ENCODE measurements at places on chromosomes 7 and 10.

- DNase-seq = no peak
Observed at GRCh38 chr10:1217661-1218060, 161.5 kb downstream of the WDR37 start.

GRCh38 chr7:69430384-69431021 is 167.8 kb upstream of the AUTS2 start:
- DNase-seq = no peak

DNA sequence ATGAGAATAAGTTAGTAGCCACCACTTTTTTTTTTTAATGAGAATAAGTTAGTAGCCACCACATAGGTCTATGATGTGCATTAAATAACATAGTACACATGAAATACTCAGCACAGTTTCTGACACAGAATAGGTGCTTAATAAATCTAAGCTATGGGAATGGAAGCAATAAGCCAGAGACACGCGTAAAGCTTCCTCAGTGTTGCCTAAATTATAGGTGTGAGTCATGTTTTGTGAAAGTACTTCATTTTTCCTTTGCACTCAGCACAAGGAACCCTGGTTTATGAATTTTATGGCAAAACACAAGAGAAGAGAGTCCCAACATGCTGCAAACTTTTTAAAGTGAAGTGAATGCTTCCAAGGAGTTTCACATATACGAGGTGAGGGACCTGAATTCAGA is 267.4 kb downstream of the RNLS start:
- DNase-seq = no peak

GRCh38 chr10:93124580-93125318 is 51.1 kb downstream of the CYP26A1 start:
- no peak for DNase-seq

DNA sequence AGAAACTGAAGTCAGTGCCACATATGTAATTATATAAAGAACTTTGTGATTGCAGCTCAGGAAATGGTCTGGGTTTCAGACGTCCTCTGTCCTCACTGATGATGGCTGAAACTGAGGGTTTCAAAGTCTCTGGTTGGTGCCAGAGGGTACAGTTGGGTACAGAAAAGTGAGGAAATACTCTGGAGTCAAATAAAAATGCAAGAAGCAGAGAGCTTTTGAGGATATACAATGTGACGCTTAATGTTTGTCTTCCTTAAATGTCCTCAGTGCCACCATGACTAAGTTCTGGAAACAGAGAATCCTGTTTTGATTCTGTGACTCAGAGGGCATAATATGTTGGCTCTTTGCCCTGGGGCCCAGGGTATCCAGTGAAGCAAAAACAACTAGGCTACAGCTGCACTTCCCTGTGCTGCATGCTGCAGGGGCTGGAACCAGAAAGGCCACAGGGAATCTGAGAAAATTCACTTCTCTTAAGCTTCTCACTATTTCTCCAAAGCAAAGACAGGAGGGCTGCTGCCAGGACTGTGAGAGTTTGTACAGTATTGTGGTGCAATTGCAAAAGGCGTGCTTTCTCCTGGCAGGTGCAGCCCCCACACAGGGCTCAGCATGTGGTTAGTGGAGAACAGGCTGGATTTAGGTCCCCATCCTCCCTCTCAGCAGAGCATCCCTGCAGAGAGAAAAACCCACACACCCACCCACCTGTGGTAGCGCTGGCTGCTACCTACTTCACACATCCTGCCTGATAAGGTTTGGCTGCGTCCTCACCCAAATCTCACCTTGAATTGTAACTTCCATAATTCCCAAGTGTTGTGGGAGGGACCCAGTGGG is 169.5 kb upstream of the SVIL start:
- DNase-seq = peak; percentile 10

DNA sequence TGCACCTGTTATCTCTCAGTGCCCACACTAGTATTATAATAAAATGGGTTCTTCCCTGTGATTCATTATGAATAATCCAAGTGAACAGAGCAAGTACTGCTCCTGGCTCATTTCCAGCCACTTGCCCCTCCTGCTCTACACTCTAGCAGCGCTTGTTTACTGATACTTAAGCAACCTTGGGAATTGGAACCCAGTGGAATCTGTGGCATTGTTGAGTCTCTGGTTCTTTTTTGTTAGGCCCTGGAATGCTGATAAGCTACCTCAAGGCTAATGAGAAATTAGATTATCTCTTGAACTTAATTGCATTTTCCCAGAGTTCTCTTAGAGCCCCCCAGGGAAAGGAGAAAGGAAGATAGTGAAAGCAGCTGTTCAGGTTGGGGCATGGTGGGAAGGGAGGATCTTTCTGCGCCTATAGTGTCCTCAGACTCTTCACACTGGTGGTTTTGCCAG is 34.0 kb downstream of the PRKAR2B start:
- DNase-seq = no peak

- DNase-seq = no peak
Observed at GRCh38 chr7:34575006-34575405, 83.0 kb upstream of the NPSR1 start.

- DNase-seq = no peak
Observed at GRCh38 chr10:70747192-70747965, 37.8 kb downstream of the TBATA start.

GRCh38 chr7:515628-516027 is 4.0 kb downstream of the PDGFA start:
- no peak for DNase-seq

DNA sequence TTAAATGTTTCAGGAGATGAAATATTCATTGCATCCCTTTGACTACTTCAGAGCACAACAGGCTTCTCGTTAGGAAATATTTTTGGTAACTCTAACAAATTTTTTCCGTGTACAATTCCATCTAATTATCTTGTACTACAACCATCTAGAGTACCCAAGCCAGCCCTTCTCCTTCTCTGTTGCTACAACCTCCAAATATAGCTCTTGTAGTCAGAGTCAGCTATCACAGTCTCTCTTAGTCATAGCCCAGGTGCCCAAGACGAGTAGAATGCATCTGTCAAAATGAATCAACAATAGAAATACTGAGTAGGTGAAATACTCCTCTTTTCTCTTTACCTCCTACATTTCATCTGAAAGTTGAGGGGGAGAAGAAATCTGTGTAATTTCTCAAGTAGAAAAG is 74.0 kb downstream of the INHBA start:
- DNase-seq = no peak

DNA sequence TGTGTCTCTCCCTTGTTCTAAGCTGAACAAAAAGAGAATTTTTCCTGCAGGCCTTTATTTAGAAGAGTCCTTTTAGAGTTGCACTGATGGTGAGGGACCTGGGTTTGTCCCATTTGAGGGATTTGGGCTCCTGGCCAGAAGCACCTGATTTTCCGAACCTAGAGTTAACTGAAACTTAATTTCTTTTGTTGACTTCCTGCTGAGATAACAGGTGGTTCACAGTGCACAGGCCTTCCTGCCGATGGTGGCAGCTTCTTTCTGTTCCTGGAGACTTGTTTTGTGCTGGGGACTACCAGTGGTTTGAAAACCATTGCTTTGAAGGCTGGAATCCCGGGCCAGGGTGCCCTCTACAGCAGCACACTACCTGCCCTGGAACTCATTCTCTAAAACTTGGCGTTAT is 99.2 kb downstream of the SUGCT start:
- DNase-seq = no peak

GRCh38 chr10:59997827-59998525 is 91.6 kb upstream of the CCDC6 start:
- DNase-seq = no peak

- DNase-seq = no peak
Observed at GRCh38 chr7:16933296-16934279, 51.8 kb upstream of the AGR3 start.

DNA sequence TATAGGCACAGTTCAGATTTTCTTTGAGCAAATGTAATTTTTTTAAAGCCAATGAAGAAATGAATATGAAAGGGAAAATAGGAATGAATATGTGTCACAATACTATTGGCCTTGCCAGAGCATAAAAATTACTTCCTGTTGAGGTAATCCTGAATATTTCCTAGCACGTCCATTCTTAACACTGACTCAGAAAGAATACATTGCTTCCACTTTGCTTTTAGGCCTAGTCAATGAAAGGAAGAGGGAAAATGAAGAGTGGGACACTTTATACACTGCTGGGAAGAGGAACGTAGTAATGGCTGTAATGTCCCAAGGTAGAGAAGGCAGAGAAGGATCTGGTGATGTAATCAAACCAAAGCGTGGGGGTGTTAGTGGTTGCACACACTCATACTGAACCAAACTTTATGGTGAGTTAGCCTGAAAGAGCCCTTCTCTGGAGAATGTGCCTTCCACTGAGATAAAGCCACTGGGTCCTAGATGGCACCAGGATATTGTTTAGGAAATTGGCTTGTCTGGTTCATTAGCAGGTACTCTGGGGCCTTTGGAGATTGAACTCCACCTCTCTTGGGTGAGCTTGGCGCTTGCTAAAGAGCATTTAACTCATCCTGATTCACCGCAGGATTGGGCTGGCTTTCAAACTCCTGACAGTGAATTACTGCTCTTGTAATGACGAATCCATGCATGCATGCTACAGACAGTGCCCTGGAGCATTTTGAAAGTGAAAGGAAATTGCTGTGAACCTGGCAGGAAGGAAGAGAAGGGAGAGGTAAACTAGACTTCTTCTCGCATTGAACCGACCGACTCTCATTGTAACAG is 254.9 kb downstream of the KIAA1217 start:
- DNase-seq = no peak

GRCh38 chr7:16098058-16098457 is 323.3 kb downstream of the CRPPA start:
- DNase-seq = no peak

- DNase-seq = no peak
Observed at GRCh38 chr10:120349069-120349468, 108.0 kb upstream of the PLPP4 start.

DNA sequence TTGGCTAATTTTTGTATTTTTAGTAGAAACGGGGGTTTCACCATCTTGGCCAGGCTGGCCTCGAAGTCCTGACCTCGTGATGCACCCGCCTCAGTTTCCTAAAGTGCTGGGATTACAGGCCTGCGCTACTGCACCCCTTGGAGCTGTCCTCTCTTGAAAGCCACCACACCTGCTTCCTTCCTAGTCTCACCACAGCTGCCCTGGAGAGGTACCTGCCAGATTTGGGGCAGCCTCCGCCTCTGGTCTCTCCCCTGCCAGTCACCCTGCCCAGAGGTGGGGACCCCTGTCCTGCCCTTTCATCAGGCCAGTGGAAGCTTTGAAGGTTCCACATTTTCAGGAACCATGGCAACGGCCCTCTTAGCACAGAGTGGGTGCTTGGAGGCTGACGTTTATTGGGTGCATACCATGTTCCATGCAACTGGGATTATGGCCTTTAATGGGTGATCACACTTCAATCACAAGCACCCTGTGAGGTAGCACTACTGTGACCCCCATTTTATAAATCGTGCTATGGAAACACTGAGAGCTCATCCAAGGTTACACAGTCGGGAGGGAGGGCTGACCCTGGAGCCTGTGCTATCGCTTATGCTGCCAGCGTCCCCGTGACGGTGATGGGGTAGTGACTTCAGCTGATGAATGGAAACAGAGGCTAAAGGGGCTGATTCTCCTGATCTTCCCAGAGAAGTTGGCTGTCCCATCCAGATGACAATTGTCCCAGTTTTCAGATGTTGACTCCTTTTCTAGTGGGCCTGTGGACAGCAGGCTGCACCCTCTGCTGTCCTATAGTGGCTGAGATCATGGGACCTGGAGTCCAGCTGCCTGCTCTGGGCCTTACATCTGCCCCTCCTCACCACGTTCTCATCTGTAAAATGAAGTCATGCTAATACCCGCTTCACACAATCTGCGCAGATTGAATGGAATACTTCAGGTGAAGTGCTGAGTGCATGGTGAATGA is 11.5 kb upstream of the FGFR2 start:
- DNase-seq = no peak

DNA sequence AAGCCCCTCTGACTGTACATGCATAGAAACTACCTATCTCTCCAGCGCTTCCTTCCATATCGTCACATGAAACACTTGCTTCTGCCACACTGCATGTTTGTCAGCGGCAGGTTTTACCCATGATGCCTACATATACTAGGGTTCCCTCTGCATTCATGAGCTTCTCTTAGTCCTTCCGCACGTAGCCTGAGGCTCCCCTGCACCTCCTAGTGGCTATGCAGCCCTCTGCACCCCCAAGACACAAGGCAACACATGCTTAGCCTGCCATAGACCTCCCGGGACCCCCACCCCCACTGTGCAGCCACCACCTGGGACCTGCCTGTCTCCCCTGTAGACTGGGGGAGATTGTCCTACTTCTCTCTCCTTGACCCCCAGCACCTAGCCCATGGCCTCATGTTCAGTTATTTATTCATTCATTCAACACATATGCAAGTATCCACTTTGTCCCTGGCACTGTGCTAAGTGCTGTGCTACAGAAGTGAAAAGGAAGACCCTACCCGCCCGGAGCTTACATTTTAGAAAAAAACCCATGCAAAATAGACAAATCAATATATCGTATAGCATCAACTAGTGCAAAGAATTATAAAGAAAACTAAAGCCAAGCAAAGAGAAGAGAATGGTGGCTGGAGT is 23.5 kb downstream of the TMEM273 start:
- DNase-seq = no peak

GRCh38 chr7:141671705-141672496 is 30.1 kb downstream of the DENND11 start:
- DNase-seq = no peak

DNA sequence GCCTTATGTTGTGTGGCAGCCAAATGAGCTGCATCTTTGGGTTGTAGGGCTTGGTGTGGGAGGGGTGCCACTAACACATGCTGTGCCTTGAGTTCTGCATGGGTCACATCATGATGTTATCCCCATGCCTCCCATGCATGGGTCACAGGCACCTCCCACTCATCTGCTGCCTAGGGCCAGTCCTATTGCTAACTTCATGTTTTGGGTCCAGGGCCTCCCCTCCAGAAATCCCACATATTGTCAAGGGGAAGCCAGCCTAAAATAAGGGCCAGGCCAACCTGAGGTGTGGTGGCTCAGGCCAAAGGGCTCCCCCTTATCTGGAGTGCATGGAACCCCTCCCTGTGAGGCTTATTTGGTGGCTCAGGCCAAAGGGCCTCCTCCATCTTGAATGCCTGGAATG is 299.0 kb downstream of the RPS24 start:
- no peak for DNase-seq

DNA sequence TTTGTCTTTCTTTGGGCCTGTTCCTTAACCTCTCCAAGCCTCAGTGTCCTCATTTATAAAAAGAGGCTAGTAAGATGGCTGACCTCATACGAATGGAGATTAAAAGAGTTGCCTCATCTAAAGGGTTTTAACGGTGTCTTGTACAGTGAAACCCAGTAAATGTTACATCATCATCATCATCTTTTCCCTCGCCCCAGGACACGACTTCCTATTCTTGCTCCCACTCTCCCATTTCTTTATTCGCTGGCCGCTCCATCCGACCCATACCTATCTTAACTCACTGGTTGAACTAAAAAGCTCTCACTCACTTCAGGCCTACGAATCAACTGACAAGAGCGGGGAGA is 554 bp downstream of the FRA10AC1 start:
- DNase-seq = no peak

GRCh38 chr7:3238525-3239210 is 62.4 kb upstream of the SDK1 start:
- DNase-seq = no peak

- DNase-seq = no peak
Observed at GRCh38 chr10:132110111-132110521, 44.4 kb downstream of the JAKMIP3 start.

All from stimulated activated CD4-positive, alpha-beta T cell treated with anti-CD3 and anti-CD28 coated beads, Interleukin-15, amount 100 ng/mL, for 48 hours (primary cell).